ENCODE measurements at places on chromosomes 5 and 9. TPM values are rescaled to one million over a fixed set of nuclear protein-coding genes. Genes with fewer than 3 reads are reported as not detected.

GRCh38 chr5:74633695-74634094 is 6.8 kb downstream of the ENC1 start:
- no peaks in the 10 kb centered on the region for H3K36me3 ChIP-seq
- peaks cover 13% of the 10 kb centered on the region for H3K4me1 ChIP-seq
- H3K4me3 ChIP-seq: no peak overlapping the region
- no peaks in the 10 kb centered on the region for H3K27me3 ChIP-seq

DNA sequence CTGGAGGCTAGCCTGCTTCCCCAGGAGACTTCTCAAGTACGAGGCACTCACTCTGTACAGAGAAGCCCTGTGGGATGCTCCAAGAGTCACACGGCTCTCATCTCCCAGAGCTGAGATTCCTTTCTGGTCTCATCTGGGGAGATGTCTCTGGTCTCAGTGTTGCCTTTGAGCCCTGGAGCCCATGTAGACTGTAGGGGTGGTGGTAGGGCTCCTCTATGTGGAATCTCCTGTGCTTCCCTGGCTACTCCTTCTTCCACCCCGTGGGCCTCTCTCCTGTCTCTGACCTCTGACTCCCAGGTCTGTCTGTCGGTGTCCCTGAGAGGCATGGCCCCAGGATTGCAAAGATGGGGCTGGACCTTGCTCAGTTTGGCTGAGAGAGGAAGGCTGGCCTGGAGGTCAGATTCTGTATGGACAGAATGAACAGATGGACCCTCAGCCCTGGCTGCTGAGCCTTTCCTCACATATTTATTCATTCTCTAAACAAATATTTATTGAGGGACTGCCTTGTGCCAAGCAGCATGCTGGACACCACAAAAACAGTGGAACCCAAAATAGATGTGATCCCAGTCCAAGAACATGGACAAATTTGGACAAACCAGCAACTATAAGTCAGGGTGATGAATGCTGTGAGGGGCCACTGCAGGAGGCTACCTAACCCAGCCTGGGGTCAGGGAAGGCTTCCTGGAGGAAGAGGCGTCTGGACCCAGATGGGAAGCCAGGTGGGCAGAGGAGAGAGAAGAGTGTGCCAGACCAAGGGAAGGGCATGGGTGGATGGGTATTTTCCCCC is 2.6 kb downstream of the CCL19 start:
- H3K4me3 ChIP-seq: no peak overlapping the region
- peaks cover 5% of the 10 kb centered on the region for H3K36me3 ChIP-seq
- H3K27ac ChIP-seq: no peak overlapping the region
- no peak for DNase-seq
- peaks cover 3% of the 10 kb centered on the region for H3K4me1 ChIP-seq

TAF11L2 gene
- total RNA-seq: not detected

GRCh38 chr9:110880189-110880588 is 158.1 kb downstream of the LPAR1 start:
- H3K27me3 ChIP-seq: no peaks in the 10 kb centered on the region
- H3K4me1 ChIP-seq: peaks cover 2% of the 10 kb centered on the region
- H3K4me3 ChIP-seq: no peak overlapping the region
- no peak overlapping the region for H3K27ac ChIP-seq
- H3K36me3 ChIP-seq: no peaks in the 10 kb centered on the region

PRRX2 gene
- total RNA-seq: 66.1 TPM

GRCh38 chr9:130197888-130198287 is 25.7 kb downstream of the NCS1 start:
- peak overlapping the region; percentile 42 for H3K27ac ChIP-seq
- DNase-seq: no peak
- H3K4me1 ChIP-seq: peaks cover 32% of the 10 kb centered on the region
- no peaks in the 10 kb centered on the region for H3K27me3 ChIP-seq
- H3K4me3 ChIP-seq: no peak overlapping the region

DNA sequence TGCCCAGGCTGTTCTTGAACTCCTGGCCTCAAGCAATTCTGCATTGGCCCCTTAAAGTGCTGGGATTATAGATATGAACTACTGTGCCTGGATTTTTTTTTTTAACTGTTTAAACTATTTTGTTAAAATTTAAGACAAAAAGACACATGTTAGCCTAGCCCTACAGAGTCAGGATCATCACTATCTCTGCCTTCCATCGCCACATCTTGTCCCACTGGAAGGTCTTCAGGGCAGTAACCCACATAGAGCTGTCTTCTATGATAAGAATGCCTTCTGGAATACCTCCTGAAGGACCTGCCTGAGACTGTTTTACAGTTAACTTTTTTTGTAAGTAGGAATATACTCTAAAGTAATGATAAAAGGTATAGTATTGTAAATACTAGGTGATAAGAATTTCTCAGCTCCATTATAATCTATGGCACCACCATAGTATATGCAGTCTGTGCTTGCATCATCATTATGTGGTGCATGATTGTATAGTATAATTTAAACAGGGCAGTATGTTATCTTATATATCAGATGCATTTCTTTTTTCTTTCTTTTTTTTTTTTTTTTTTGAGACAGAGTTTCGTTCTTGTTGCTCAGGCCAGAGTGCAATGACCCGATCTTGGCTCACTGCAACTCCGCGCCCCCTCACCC is 52.7 kb downstream of the DENND4C start:
- no peak overlapping the region for H3K4me3 ChIP-seq
- no peak for DNase-seq
- no peaks in the 10 kb centered on the region for H3K27me3 ChIP-seq

DNA sequence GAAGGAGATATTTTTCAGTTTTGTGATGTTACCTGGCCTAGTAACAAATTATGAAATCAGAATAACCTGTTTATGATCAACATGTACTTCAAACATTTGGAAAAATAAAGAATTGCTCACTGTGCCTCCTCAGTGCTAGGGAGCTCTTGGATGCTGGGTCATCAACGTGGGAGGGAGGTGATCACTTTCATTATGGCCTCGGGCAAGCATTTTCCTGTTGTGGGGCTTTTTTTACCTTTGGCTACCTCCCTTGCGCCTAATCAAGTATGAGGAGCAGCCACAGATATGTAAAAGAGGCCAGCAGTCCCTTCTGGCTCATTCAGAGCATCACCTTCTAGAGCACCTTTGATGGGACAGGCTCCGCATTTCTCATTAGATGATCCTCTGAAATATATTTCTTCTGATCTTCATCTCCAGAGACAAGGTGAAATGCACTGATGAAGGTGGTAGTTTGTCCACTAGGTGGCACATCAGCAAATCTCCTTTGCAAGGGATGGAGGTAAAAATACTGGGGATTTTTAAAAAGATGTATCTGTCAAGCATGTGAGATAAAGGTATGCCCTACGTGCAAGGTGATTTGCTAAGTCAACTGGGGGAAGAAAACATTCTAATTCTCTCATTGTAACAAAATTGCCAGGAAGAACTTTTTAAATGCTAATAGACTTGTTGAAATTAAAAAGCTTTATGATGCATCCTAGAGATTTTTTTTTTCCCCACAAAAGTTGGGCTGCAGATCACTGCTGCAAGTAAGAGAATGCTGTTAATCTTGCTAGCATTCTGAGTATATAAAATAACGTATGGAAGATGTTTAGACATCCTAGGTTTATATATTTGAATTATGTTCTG is 218.2 kb downstream of the MAST4 start:
- no peak for DNase-seq
- H3K4me3 ChIP-seq: no peak overlapping the region
- no peak overlapping the region for H3K27ac ChIP-seq

DNA sequence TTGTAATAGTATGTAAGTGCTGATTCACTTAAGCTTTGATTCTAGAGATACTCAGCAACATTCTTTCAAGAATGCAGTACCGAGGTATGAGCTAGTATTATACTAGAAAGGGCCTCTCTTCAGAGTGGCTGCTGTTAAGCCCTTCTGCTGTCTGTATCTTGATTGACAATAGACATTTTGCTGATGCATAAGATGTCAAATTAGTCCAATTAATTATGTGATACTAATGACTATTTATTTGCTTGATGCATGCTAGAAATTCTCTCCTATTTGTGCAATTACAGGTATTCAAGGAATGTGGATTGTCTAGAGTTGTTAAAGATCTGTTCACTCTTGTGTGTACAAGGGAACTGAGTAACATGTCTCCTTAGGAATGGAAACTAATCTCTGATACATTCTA is 92.3 kb upstream of the PTGER4 start:
- H3K36me3 ChIP-seq: no peaks in the 10 kb centered on the region
- DNase-seq: no peak
- H3K27ac ChIP-seq: no peak overlapping the region
- no peaks in the 10 kb centered on the region for H3K4me1 ChIP-seq
- no peak overlapping the region for H3K4me3 ChIP-seq

PRLR gene
- 0.71 TPM for total RNA-seq

DNA sequence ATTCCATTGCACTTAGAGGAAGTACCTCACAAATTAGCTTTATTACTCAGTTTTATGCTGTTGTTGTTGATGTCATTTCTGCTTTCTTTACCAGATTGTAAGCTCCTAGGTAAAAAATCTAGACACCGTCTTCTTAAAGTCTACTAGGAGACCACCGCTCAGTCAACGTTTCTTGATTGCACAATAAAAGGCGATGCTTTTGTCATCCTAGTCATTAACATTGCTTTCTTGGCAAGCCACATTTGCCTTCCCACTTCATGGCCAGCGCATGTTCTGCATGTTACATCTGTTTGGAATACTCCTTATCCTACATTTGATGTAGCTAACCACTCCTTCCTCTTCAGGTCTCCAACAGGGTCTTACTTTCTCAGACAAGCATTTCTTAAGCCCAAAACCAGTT is 464.0 kb upstream of the TUSC1 start:
- no peaks in the 10 kb centered on the region for H3K36me3 ChIP-seq
- H3K27me3 ChIP-seq: no peaks in the 10 kb centered on the region
- H3K4me1 ChIP-seq: no peaks in the 10 kb centered on the region
- H3K4me3 ChIP-seq: no peak overlapping the region

GRCh38 chr9:86519066-86519615 is 164.9 kb upstream of the TUT7 start:
- H3K4me1 ChIP-seq: peaks cover 8% of the 10 kb centered on the region
- H3K27ac ChIP-seq: no peak overlapping the region
- H3K27me3 ChIP-seq: no peaks in the 10 kb centered on the region
- no peak for DNase-seq
- H3K36me3 ChIP-seq: no peaks in the 10 kb centered on the region

GTF2H2C gene
- total RNA-seq: 9.3 TPM

- H3K4me1 ChIP-seq: no peaks in the 10 kb centered on the region
- no peak overlapping the region for H3K4me3 ChIP-seq
- no peak for DNase-seq
- no peaks in the 10 kb centered on the region for H3K36me3 ChIP-seq
- H3K27ac ChIP-seq: no peak overlapping the region
Measured at GRCh38 chr9:84413301-84413700, 72.7 kb upstream of the SLC28A3 start.

EGR1 gene
- 98.3 TPM for total RNA-seq

SPATA31D4 gene
- not detected for total RNA-seq

TLX3 gene
- not detected for total RNA-seq

SPOCK1 gene
- total RNA-seq: 43.2 TPM

NCS1 gene
- 58.3 TPM for total RNA-seq
